T-helper 2 cell (primary cell): ENCODE measurements at places on chromosomes 5 and 9.
A peak's percentile ranks its signal among the peaks of the same experiment; 100 is the strongest.

DNA sequence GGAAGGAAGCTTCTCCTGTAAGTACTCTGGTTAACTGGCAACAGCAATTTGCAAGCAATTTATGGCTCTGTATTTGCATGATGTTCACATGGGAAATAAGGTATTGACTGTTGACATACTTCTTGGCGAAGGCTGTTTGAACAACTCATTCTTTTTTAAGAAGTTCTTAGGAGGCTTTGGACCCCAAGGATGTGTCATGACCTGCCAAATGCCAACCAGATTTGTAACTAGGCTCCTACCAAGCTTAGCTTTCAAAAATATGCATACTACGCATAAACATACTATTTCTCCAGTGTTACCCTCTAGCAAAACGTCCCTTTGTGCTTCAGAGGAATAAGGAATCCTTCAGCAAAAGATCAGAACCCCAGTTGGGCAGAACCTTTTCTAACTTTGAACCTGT, 165.2 kb upstream of the MSX2 start:
- no peak for DNase-seq

GRCh38 chr9:37747271-37747753, 6.3 kb upstream of the TRMT10B start:
- no peak for DNase-seq

DNA sequence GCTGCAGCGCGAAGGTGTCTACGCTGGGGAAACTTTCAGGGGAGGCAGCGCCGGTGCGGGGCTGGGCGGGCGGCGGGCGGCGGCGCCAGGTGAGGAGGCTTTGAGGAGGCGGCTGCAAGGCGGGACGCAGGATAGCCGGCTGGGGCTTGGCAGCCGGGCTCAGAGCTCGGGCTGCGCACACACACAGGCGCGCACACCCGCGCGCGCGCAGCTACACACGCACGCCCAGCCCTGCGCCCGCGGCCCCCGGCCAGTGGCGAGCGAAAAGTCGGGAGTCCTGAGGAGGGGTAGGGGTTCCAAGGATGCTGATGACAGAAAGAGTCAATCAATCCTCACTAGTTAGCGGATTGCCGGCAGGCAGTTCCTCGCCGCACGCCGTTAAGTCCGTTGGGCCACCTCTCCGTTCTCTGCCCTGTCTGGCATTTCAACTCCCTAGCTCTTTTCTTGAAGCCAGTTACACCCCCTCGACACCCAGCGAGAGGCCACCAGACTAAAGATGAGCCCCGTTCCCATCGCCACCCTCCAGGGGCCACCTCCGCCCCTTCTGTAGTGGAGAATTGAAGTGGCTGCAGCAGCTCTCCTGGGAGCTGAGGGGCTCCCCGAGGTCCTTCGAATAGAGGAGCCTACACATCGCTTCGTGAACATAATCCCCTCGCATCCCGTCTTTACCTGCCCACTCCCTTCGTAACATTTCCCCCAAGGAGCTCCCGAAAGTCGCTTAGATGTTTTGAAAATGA, 1640.3 kb upstream of the C9orf72 start:
- no peak for DNase-seq

- no peak for DNase-seq
Observed at GRCh38 chr5:176779537-176779936, 30.8 kb upstream of the UNC5A start.

GRCh38 chr9:15714746-15715145, 161.9 kb downstream of the CCDC171 start:
- DNase-seq = no peak

DNA sequence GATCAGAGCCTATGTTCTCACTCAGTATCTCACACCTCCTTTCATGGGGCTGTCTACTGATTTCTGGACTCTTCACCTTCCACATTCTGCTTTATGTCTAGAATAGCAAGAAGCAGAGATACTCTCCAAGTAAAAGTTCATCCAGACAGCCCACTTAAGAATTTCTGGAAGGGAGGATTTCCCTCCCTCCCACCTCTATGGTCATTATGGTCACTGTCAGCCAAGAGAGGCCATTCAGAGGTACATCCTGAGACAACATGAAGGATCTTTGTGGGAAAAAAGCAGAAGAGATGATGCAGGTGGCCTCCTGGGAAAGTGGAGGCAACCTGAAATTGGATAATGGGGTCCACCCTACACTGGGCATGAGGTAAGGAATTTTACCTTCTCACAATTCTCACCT, 179.5 kb upstream of the ZNF462 start:
- DNase-seq = no peak

DNA sequence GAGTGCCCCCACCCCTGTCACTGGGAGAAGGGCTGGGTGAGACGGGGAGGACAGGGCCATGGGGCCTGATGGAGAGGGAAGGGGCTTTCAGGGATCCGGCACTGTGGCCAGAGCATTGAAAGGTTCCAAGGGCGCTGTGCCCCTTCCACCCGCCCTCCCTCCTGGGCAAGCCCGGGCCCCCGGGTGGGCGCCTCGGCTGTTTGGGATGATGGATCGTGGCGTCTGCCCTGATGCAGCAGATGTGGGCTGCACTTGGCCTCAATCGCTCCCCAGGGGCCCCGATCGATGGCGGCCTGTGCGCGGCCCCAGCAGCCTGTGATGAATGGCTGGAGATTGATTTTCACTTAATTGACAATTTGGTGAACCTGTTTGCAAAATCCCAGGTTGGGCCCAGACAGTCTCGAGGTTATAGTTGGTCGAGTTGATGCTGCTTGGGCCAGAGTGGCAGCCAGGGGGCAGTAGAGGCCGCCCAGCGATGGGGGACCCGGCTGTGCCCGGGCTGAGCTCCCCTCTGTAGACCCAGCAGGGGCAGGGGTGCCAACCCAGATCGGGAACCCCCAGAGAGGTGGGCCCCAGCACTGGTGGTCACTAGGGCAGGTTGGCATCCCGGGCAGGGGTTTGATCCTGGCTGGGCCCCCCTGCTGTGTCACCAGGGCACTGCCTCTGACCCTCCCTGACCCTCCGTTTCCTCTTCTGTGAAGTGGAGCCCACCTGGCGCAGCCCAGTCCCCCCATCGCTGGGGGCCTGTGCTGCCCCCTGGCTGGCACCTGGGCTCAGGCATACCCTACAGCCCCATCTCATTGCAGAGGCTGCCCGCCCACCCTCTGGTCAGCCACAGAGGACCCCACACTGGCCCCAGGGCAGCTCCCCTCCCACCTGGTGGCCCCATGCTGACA, 34.7 kb downstream of the LHX3 start:
- DNase-seq = peak; percentile 20

GRCh38 chr5:167001246-167001645, 1290.2 kb upstream of the WWC1 start:
- no peak for DNase-seq

DNA sequence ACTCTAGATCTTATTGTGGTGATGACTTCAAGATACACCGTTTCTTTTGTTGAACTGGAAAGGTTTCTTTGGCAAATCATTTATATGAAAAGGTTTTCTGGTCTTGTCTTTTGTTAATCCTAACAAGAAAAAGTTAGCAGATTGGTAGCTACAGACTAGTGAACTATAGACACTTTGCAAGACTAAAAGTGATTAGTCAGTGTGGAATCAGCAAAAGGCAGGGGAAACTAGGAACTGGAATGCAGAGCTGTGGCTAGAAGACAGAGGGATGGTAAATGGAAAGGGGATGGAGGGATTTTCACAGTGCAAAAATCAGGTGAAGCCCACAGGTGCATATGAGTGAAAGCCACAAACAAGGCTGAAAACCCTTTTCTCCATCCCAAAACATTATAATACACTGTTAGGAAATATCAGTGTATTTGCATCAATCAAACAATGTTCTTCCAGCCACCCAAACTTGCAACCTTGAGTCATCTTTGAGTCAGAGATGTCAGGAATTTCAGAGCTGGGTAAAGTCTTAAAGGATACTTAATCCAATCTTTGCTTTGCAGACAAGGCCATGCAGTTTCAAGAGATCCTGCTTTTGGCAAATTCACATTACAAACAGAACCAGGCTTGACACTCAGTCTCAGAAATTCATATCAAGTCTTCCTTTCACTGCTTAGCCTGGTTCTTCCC, 52.7 kb downstream of the PLK2 start:
- no peak for DNase-seq

DNA sequence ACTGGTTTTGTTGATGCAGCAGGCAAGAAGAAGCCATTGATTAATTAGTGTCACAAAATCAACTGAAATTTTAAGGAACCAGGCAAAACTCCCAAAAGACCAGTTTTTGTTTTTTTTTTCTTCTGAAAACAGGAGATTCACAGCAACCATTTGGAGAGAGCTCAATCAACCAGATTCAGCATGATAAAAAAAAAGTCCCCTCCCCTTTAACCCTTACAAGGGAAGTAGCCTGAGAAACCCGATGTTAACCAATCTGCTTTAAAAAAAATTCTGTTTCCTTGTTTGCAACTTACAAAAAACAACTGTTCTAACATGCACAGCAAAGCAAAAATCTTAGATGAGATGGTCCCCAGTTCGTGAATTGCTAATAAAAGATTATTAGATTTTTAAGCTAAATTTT, 59.7 kb downstream of the HMHB1 start:
- DNase-seq = no peak

GRCh38 chr5:93675460-93676450, 65.6 kb downstream of the POU5F2 start:
- no peak for DNase-seq

- no peak for DNase-seq
Observed at GRCh38 chr9:124800306-124801259, 23.6 kb downstream of the OLFML2A start.

- DNase-seq = no peak
Observed at GRCh38 chr9:77648234-77649108, at the start of gene GNA14. Gene GNA14, minus strand, starts transcription at chr9:77648322. Its CDS starts 529 bp downstream, at chr9:77647793.

DNA sequence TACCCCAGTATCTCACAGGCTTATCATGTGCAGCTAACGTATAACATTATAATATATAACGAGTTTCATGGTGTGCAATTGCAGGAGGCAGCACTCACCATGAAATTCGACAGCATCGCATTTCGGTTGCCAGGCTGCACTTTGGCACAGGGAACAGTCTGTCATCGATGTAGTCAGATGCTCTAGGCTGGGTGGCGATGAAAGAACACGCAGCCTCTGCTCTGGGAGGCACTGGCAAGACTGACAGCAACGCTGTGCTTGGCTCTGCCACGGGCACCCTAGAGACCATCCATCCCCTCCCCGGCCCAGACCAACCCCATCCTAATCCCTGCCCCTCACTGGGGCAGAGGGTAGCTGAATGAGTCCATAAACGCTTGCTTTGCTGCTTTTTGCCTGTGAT, 290.8 kb downstream of the MED10 start:
- DNase-seq = no peak

- no peak for DNase-seq
Observed at GRCh38 chr5:14775857-14776256, 95.7 kb downstream of the ANKH start.

- no peak for DNase-seq
Observed at GRCh38 chr5:128667152-128667551, 129.1 kb upstream of the FBN2 start.

GRCh38 chr9:137630126-137630525, 11.3 kb downstream of the EHMT1 start:
- DNase-seq = no peak

GRCh38 chr9:94982211-94982610, 255.7 kb downstream of the AOPEP start:
- no peak for DNase-seq

DNA sequence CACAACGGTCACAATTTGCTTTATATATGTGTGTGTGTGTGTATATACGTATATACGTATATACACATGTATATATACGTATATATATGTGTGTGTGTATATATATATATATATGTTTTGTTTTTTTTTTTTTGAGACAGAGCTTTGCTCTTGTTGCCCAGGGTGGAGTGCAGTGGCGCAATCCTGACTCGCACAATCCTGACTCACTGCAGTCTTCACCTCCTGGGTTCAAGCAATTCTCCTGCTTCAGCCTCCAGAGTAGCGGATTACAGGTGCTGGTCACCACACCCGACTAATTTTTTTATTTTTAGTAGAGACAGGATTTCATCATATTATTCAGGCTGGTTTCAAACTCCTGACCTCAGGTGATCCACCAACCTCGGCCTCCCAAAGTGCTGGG, 3.1 kb downstream of the RNF38 start:
- DNase-seq = no peak
